ENCODE measurements at places on chromosomes 4 and X.

DNA sequence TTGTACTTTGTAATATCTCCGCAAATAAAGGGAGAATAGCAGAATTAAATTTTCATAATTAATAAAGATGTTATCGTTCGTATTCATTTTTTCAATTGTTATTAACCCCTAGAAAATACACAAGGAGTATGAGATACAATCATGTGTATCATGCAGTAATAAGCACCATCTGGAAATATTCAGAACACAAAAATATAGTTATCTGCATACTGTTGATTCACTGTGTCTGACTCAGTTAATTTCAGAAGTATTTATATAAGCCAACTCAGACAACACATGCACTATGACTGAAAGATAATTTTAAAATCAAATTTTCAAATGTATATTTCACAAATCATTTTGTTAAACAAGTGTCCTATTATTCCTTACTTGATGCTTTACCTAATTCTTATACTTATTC is 1954.8 kb downstream of the ARAP2 start:
- no peak for DNase-seq

DNA sequence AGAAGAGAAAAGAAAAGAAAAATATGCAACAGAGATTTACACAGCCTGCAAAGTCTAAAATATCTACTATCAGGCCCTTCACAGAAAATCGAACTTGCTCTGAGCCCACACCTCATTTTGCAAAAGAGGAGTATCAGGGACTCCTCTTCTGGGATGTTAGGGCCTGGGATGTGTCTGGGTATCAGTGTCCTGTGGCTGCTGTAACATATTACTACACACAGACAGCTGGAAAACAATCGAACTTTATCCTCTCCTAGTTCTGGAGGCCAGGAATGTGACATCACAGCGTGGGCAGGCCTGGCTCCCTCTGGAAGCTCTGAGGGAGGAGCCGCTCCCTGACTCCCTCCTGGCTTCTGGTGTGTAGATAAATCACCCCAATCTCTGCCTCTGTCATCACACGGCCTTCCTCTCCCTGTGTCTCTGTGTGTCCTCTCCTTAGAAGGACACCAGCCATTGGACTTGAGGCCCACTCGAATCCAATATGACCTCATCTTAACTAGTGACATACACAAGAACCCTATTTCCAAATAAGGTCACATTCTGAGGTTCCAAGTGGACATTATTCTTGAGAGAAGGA is 52.9 kb downstream of the PPP2R2C start:
- DNase-seq, result no peak

- DNase-seq, result no peak
These were observed 278.1 kb downstream of the NKX6-1 start for GRCh38 chr4:84220990-84221389.

DNA sequence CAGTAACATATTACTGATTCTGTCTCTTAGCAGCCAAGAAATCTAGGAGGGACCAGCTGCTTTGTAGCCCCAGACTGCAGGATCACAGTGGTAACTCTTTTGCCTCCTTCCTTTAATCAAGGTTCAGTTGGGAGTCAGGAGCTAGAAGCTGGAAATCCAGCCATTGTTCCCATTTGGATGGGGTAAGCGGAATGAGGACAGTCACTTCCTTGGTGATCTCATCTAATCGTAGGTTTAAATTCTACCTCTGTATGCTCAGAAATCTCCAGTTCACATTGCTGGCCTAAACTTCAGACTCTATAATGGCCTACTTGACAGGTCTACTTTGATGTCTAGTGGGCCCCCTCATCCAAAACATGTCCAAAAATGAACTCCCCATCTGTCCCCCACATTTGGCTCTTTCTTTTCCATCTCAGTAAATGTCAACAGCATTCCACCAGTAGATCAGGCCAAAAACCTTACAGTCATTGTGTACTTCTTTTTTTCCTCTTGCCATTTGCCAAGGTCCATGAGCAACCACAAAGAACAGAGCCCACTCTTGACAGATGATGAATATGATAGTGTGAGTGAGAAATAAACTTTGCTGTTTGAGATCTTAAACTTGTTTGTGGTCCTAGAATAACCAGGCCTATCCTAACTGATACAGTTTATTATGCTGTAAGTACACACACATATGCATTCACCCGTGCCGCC is 40.1 kb downstream of the WWC2 start:
- DNase-seq, result no peak

DNA sequence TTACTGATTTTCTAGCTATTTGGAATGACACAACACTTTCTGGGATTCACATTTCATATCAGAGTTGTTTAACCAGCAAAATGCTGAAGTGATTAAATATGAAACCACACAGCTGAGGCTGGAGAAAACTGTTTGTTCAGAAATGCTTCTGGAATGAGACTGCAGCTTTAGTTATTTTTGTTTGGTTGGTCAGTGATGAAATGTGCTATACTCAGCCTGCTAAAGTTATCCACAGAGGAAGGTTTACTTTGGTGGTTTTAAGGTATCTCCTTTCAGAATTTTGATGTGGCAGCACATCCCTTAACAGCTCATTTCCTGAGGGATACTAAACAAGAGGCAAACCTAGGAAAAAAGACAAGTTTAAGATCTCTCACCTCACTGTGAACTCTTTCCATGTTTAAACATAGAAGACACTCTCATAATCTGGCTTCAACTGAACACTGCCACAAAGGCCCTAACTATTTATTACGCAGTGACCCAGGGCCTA is 106.6 kb upstream of the PDE5A start:
- no peak for DNase-seq

DNA sequence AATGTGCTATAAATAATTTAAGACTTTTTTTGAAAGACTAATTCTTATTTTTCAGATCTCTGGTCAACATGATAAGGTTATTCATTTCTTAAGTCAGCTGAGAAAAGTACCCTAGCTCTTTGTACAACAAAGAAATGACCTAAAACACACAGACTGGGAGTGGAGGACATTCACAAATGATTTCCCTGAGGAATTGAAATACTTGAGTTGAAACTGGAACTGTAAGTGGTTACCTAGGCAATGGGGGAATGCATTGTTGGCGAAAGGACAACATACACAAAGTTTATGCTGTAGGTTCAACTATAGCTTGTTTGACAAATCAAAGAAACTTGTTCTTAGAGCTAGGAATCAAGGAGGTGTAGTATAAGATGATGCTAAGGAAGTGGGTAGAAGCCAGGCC is 915.5 kb downstream of the FAT4 start:
- DNase-seq, result no peak

- DNase-seq, result no peak
These were observed 160.1 kb upstream of the NRK start for GRCh38 chrX:105662248-105662647.

DNA sequence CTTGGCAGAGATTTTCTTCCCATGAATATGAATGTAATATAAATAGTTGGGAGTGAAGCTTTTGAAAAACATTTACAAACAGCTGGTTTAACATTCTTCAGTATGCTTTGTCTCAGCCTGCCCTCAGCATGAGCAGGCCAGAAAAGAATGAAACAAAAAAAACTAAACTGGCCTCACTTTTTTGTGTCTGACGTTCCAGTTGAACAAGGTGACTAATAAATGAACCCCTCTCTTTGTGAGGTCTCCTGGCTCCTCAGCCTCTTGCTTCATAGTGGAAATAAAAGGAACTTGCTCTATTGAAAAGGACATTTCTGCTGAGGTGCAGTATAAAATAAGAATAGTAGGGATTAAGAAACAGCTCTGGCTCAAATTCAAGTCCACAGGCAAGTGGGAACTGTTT is 9.4 kb downstream of the CHST7 start:
- no peak for DNase-seq

DNA sequence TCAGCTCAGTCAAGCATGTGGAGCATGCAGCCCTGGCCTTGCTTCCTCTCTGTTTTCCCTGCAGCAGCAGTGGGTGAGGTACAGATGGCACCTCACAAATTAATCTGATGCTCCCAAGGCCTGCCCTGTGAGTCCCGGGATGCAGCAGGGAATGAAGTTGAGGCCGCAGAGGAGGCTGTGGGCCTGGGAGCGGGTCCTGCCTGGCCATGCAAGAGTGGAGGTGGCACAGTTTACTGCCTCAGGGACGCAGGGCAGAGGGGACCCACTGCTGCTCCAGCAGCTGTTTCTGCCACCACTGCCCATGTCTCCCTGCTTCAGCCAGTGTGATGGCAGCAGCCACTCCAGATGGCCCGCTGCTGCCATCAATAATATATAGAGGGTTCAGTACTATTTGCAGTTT is 474.6 kb downstream of the EPHA5 start:
- DNase-seq, result no peak

- DNase-seq, result no peak
These were observed 627.9 kb downstream of the IQCM start for GRCh38 chr4:149187726-149188125.

GRCh38 chrX:22690116-22690515 is 309.6 kb upstream of the DDX53 start:
- DNase-seq, result no peak

All from CD4-positive, alpha-beta T cell treated with Interleukin-6 at 100 ng/mL for 8 hours (primary cell).